GDM1 (cell line): ENCODE measurements at places on chromosomes 1 and 21.
A peak's percentile ranks its signal among the peaks of the same experiment; 100 is the strongest.

- DNase-seq = no peak
Measured at GRCh38 chr1:90591355-90591969, 125.6 kb downstream of the BARHL2 start.

GRCh38 chr1:157431751-157432150, 120.6 kb downstream of the FCRL5 start:
- DNase-seq = no peak

DNA sequence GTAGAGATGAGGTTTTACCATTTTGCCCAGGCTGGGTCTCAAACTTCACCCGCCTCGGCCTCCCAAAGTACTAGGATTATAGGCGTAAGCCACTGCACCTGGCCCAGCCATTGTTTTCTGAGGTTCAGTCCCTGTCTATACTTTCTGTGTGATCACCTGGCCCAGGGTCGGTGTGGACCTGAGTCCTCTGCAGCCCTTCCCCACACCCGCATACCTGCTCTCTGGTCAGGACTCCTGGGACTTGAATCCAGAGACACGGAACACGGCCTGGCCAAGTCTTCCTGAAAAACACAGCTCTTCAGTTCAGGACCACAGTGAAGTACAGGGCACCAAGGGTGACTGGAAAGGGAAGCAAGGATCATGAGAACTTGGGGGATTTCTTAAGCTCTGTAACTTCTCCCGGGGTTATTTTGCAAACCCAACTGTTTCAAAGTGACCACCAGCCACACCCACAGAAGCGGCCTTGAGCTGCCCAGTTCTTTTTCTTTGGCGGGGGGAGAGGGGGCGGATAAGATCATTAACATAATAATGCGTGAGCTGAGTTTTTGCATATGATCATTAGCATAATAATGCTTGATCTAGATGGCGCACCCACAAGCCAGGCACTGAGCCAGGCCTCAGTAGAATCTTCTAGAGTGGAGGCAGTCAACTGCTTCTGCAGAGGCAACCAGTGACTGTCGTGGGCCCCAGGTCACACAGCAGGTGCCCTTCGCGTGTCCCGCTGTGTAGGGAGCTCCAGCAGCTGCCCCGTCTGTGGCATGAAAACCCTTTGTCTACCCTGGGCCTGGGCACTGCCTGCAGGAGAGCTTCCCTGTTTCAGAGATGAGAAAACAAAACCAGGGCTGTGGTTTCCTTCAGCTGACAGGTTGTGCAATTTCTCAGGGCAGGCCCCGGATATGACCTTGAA, 1.7 kb upstream of the NADK start:
- DNase-seq = peak; percentile 45

- DNase-seq = no peak
Measured at GRCh38 chr1:199098468-199098867, 459.6 kb downstream of the PTPRC start.

- no peak for DNase-seq
Measured at GRCh38 chr1:81490614-81491013, 310.1 kb upstream of the ADGRL2 start.

- DNase-seq = no peak
Measured at GRCh38 chr1:175118375-175119367, 51.0 kb downstream of the TNN start.

DNA sequence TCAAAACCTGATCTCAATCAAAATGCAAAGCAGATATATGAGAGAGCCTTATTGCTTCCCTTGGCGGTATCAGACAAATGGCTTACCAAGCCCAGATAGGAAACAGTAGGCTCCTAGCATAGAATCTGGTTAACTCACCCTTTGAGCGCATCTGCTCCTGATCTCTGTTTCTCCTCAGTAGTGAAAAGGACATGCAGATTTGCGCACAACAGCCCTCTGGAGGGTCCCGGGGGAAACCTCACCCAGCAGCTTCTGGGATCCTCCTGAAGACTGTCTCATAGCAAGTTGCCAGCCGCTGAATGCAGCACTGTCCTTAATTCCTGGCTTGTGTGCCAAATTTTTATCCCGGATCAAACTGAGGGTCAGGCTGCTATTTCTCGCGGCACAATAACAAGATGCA, 192.2 kb downstream of the FASLG start:
- DNase-seq = no peak

DNA sequence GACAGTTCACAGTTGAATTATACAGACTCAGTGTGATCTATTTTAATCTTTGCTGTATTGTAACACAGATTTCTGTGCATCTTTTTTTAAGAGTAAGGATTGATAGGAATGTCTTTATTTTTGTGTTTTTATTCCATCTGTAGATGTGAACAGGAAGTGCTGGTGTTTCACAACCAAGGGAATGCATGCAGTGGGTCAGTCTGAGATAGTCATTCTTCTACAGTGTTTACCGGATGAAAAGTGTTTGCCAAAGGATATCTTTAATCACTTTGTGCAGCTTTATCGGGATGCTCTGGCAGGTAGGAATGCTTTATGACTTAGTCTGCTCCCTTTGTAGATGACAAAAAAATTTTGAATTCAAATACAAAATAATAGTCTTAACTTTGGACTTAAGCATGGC, 84.5 kb downstream of the CC2D1B start:
- no peak for DNase-seq

GRCh38 chr1:246647513-246647912, 76.7 kb upstream of the SCCPDH start:
- DNase-seq = no peak

GRCh38 chr21:33898586-33898985, 17.0 kb downstream of the ATP5PO start:
- DNase-seq = no peak

- peak; percentile 46 for DNase-seq
Measured at GRCh38 chr1:112954945-112955772, 837 bp downstream of the SLC16A1 start.

- no peak for DNase-seq
Measured at GRCh38 chr21:16205527-16205926, 475.7 kb downstream of the USP25 start.

DNA sequence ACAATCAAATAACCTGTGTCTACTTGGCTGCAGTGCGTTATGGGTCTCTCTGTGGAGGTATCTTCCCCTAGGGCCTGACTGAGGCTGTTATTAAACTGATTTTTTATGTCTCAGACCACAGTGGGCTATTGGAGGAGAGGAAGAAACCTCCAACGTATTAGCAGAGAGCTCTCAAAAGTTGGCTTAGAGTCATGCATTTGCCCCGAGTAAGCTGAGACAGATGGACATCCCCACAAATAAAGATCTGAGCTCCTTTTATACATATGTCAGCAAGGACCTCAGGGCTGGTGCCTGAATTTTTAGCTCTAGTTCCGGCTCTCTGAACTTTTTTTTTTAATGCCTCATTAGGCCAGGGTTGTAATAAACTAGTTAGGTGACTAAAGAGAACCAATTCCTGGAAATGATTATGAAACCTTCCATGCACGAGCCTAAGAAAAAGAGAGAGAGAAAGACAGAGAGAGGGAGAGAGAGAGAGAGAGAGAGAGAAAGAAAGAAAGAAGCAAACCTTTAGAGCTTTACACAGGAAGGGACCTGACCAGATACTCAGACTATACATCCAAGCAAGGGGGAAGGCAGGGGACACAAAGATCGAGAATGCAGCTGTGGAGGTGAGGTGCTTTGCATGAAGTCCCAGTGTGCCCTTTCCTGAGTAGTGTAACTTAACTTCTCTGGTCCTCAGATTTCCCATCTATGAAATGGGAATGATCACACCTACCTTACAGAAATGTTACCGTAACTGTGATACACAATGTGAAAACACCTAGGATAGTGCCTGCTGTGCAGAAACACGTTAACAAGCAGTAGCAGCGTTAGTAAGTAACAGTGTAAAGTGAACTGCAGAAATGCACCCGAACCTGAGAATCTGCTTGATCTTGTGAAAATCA, 8.4 kb upstream of the PIGR start:
- DNase-seq = no peak
